ENCODE measurements at places on chromosomes 12 and 14.

GRCh38 chr14:92236243-92236900 lies 86.6 kb upstream of the SLC24A4 start:
- ATAC-seq = no peak
- no peaks in the 10 kb centered on the region for H3K36me3 ChIP-seq

DNA sequence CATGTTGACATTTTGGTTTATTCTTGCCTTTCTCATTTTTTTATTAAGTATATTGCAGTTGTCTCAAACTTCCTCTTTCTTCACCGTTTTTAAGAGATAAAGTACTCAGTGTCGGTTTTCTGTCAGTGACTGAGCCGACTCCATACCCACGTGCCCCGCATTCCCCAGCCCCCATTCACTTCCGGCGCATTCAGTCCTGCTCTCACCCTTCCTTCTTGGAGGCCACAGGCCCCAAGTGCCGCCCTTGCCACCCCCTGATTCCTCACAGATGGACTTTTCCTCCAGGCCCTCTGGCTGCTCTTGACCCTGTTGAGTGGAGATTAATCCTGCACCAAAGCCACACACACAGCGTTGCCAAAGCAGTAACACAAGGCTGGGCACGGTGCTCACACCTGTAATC lies 19.1 kb upstream of the DNAH10 start:
- H3K4me1 ChIP-seq = peaks cover 17% of the 10 kb centered on the region
- peak overlapping the region; percentile 72 for H3K27ac ChIP-seq
- no peaks in the 10 kb centered on the region for H3K27me3 ChIP-seq

DNA sequence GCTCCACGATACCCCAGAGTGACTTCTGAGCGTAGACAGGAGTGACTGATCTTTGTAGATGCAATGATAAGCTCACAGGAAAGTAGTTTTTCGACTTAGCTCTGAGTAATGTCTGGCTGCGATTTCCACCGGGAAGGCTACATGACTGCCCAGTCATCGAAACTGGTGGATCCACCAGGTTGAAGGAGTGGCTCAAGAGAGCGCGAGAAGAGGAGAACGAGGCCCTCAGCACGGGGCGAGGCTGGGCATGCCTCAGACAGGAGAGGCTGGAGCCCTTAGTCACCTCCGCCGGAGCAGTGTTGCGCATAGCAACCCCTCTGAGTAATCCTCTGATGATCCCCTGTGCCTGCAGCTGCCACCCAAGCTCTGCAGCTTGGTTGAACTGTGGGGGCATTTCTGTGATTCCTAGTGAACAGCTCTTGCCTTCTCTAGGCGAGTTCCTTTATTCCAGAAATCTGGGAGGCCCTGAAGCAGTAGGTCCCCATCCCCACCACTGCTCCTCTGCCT lies 25.6 kb downstream of the ELK3 start:
- no peak overlapping the region for H3K27ac ChIP-seq
- H3K4me3 ChIP-seq = no peak overlapping the region
- no peaks in the 10 kb centered on the region for H3K27me3 ChIP-seq
- no peak for ATAC-seq

DNA sequence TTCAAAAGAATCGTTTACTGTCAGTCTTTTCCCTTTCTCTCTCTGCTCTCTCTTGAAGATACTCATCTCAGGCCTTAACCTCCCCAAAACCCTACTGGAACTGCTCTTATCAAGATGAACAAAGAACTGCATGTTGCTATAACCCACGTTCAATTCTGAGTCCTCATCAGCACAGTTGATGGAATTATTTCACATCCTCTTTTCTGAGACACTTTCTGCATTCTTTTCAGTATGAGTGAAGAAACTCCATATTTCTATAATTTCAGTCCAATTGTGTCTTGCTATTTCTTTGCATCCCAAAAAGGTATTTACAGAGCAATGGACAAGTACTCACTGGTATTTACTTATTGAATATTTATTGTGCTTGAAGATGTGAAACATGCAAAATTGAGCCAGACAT lies 160.1 kb upstream of the CPNE8 start:
- H3K4me1 ChIP-seq = no peaks in the 10 kb centered on the region
- H3K27ac ChIP-seq = no peak overlapping the region
- no peak for ATAC-seq
- no peaks in the 10 kb centered on the region for H3K36me3 ChIP-seq
- H3K4me3 ChIP-seq = no peak overlapping the region
- H3K27me3 ChIP-seq = no peaks in the 10 kb centered on the region

GRCh38 chr14:22872833-22873520 lies 1.4 kb downstream of the LRP10 start:
- peaks cover 44% of the 10 kb centered on the region for H3K4me1 ChIP-seq
- H3K4me3 ChIP-seq = peak overlapping the region; percentile 79
- H3K27me3 ChIP-seq = no peaks in the 10 kb centered on the region

Measured in stimulated activated memory B cell treated with anti-CD40 and anti-IgM and Interleukin-4, amounts not matched to agents 10 μg/mL and 1 μg/mL and 100 μg/mL, for 72 hours (primary cell).